ENCODE measurements at places on chromosomes 16 and 17.

DNA sequence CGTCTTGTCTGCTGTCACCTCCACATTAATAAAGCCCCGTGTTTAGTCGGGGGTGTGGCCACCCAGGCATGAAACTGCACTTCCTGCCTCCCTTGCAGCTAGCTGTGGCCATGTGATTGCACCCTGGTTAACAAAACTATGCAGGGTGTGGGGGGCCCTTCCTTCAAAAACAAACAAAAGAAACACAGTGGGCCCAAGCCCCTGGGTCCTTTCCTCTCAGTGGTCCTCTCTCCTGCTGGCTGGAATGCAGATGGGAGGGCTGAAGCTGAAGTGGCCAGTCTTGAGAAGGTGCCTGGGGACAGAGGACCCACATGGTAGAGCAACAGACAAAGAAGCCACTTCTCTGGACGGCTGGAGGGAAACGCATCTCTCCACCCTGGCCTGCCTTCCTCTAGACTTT is 38.0 kb upstream of the FOXF1 start:
- no peak for DNase-seq

DNA sequence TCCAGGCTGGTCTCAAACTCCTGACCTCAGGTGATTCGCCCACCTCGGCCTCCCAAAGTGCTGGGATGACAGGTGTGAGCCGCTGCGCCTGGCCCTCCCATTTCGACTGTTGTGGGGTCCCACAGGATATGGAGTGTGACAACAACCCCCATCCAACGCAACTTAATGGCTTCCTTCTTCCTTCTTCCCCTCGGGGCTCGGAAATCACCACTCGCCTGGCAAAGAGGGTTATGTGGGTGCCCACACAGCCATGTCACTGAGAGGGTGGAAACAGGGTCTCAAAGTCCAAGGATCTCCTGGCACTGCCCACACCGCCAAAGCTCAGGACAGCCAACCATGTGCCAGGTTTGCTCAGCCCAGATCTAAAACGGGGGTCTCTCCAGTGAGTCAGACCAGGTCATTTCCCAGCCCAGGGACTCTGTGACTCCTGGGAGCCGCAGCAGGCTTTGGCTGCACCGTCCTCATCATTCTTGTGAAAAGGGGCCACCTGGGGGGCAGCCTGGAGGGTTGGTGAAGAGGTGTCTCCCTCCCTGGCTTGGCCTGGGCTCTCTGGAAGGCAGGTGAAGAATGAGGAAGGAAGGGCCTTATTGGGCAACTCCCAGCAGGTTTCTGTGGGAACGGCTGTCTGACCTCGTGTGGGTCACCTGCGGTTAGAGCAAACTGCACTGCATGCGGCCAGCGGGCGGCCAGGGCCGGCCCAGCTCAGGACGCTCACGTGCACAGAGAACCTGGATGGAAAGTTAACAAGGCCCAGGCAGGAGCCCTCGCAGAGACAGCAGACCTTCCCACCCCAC is 25.3 kb upstream of the LITAF start:
- peak; percentile 74 for DNase-seq

DNA sequence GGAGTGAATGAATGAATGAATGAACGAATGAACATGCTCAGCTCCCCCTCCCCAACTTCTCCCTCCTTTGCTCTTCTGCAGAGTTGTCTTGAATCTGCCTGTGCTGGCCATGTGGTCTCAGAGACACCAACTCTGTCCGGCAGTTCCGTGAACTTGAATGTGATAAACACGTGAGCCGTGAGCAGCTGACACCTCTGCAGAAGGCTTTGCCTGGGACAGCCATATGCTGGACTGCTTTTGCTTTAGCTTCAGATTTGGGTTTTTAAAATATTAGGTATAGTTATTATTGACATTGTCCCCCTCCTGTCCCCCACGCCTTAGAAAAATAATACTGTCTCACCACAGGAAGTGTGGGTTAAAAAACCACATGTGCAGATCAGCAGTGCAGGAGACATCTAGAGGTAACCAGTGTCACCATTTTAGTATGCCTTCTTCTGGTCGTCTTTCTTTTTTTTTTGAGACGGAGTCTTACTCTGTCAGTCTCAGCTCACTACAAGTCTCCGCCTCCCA is 83.8 kb downstream of the ABCC1 start:
- DNase-seq = peak; percentile 73

GRCh38 chr17:7136266-7136877 is 21.8 kb upstream of the ASGR2 start:
- peak; percentile 89 for DNase-seq

DNA sequence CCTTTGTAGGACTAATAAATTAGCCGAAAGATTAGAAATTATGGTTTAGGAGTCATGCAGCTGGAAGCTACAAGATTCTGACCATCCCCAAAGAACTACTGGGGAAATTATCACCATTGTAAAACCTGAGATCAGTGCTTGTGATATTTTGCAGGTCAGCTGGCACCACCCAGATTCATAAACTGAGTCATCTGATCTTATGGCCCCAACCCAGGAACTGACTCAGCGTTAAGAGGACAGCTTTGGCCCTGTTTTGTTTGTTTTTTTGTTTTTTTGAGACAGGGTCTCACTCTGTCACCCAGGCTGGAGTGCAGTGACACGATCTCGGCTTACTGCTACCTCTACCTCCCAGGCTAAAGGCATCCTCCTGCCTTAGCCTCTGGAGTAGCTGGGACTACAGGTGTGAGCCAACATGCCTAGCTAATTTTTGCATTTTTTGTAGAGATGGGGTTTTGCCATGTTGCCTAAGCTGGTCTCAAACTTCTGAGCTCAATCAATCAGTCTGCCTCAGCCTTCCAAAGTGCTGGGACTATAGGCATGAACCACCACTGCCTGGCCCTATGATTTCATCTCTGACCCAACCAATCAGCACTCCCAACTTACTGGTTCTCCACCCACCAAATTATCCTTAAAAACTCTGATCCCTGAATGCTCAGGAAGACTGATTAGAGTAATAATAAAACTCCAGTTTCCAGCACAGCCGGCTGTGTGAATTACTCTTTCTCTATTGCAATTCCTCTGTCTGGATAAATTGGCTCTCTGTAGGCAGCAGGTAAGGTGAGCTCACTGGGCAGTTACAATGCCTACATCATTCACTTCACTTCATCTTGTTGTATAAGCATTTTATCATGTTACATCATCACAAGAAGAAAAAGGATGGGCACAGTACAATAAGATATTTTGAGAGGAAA is 79.4 kb upstream of the KSR1 start:
- DNase-seq = no peak

- DNase-seq = no peak
Measured at GRCh38 chr16:18003033-18003432, 333.5 kb downstream of the NPIPA8 start.

DNA sequence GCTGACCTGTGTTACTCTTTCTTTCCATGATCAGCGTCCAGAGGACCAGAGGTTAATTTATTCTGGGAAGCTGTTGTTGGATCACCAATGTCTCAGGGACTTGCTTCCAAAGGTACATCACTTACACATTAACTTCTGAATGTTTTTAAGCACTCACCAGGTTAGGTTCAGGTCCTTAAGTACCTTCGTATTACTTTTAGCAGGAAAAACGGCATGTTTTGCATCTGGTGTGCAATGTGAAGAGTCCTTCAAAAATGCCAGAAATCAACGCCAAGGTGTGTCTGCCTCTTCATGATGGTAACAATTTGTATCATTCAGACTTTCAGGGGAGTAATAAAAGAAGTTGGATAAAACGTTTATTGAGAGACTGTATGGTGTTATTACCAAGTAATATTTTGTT is 3.3 kb downstream of the HERPUD1 start:
- no peak for DNase-seq

All from hematopoietic multipotent progenitor cell treated with erythropoietin and hydrocortisone succinate and interleukin-3 and kit ligand, for 6 days (in vitro differentiated cells).